ENCODE measurements at places on chromosomes 1 and 21.

- DNase-seq = no peak
Measured at GRCh38 chr1:3030663-3031381, 9.6 kb downstream of the ACTRT2 start.

DNA sequence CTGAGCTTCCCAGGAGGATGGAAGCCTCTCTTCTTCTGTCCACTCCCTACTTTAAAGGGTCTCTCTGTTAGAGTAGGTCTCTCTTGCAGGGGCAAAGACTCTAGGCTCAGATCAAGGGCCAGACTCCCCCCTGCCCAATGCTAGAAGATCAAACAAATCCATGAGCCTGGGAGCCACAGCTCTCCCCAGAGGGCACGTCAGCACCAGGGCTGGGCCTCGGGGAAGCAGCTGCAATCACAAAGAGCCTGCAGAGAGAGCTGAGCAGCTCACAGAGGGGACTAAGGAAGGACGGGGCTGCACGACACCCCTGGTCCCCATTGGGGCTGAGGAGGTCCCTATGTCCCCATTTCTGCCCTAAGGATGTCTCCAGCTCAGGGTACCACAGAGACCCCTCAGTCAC lies 3.9 kb downstream of the CNTN2 start:
- no peak for DNase-seq

DNA sequence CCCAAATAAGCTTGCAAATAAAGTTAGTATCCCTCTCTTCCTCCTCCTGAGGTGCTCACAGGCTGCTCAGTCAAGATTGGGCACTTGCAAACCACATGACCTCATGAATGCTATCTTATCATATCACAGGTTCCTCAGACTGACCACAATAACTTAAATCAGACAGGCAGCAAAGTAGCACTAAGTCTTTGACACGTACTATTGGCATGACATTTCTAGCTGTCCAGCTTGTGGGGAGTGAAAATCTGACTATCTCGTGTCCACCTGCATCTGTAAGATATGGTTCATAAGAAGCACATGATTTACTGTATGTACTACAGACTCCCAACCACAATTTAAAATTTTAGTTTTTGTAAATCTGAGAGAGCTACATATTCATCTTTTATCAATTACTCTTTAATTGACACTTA lies 58.0 kb upstream of the GFI1 start:
- DNase-seq = no peak

DNA sequence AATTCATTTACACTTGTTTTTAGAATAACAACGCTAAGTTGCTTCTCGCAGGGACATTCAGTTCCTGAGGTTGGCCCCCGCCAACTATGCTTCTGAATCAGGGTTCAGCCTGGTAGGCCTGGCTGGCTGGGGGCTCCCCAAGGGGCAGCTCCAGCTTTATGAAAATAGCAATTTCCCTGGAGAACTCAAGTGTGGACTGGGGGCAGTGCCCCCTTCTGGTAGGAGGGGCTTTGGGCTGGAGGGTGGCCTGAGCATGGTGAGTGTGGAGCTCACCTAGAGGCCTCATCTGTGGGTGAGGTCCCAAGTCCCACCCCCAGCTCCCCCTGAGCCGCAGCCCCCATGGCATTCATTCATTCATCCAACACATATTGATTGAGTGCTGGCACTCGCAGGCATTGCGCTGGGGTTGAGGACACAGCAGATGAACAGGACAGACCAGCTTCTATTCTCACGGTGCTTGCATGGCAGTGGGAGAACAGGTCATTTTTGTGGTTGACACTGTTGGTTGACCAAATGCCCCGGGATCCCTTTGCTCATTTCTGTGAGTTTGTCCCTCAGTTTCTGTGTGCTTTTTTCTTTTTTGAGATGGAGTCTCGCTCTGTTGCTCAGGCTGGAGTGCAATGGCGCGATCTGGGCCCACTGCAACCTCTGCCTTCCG lies 79.2 kb downstream of the UBIAD1 start:
- no peak for DNase-seq

DNA sequence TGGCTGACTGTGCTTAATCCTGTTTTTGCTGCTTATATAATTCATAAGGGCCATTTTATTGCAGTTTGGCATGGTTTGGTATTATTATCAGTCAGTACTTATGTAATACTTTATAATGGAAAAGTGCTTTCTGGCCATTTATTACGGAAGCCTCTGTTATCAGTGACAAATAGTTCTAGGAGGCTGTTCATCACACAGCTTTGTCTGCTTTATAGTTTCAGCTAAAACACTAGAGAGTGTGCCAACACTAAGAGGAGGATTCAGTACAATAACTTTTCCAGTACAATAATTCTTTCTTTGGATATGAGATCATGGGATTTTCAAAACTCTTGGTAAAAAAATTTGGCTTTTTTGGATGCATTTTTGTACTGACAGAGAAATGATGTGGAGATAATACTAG lies 102.9 kb upstream of the PTGFR start:
- no peak for DNase-seq

GRCh38 chr1:5725855-5726585 lies 266.2 kb downstream of the NPHP4 start:
- no peak for DNase-seq

DNA sequence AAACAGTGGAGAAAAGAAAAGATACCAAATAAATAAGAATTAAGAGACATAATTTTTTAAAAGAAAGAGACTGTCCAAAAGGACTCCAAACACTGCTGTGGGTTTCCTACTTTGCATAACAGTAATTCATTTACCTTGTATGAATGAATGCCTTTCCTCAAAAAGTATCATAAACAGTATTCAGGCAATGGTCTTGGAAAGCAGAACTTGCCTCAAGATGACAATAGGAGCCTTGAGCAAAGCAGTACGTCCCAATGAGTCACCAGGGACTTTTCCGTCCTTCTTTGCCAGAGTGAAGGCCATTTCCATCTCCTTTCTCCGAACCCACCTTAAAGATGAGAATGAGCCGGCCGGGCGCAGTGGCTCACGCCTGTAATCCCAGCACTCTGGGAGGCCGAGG lies 186.4 kb downstream of the ZBTB18 start:
- DNase-seq = no peak

- DNase-seq = no peak
Measured at GRCh38 chr1:37673920-37674319, 18.4 kb upstream of the CDCA8 start.

GRCh38 chr1:150311762-150312161 lies 9.6 kb upstream of the PRPF3 start:
- DNase-seq = no peak

DNA sequence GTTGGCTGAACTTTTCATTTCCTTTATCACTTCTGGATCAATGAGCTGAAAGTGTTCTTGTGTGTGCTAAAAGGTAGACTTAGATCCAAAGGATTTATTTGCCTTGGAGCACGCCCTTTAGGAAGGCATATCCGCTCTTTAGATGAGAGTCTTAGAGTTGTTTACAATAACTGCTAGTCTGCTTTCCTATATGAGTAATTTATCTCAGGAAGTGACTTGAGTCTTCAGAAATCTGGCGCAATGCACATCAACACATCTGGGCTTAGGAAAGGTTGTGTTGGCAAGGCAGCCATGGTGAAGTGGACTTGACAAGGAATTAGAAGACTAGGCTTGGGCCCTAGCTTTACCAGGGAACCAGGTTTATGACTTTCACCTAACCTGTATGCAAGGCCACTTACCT lies 204.1 kb upstream of the PTGFR start:
- no peak for DNase-seq

DNA sequence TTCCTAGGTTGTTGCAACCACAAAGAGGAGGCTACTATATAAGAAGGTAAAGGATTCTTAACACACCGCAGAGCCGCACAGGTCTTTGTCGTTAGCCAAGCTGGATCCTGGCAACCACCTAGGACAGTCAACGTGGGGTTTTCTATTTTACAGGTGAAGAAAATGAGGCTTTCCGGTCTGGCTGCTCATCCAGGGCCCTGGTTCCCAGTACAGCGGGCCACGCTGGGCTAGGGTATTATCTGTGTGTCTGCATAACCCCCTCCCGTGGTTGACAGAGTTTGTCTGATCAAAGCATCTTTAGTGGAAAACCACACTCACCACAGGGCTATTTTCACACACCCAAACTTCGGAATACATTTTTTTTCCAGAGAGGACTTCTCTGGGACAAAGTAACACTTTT lies 39.0 kb upstream of the PDE9A start:
- no peak for DNase-seq

DNA sequence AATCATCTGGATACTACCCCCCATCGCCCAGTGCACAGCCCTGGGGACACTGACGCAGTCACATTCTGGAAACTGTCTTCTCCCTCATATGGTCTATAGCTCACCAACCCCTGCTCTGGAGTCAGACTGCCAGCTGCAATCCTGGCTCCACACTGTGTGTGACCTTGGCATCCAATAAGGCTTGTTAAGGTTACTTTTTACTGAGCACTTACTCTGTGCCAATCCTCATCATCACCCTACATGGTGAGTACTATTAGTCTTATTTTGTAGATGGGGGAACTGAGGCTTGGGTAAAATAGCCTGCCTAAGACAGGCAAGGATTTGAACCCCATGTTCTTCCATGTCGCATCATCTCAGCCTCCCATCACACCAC lies 34.9 kb downstream of the AHDC1 start:
- DNase-seq = no peak

DNA sequence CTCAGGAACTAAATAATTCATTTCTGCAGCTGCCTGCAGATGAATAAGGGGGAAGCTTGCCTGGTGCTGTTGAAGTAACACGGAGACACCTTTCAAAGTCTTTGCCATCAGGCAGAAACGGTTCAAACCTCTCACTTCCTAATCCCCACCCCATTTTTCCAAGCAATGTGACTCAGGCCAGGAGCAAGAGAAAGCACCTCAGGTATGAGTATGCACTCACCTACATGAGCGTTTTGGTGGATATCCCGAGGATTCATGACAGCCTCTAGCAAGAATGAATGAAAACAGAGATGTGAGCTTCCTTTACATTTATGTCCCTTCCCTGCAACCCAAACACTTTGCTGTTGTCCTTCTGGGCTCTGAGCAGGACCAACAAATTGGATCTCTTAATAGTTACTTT lies 63.4 kb upstream of the LAX1 start:
- no peak for DNase-seq

GRCh38 chr1:100308777-100309176 lies 42.8 kb downstream of the RTCA start:
- DNase-seq = no peak

DNA sequence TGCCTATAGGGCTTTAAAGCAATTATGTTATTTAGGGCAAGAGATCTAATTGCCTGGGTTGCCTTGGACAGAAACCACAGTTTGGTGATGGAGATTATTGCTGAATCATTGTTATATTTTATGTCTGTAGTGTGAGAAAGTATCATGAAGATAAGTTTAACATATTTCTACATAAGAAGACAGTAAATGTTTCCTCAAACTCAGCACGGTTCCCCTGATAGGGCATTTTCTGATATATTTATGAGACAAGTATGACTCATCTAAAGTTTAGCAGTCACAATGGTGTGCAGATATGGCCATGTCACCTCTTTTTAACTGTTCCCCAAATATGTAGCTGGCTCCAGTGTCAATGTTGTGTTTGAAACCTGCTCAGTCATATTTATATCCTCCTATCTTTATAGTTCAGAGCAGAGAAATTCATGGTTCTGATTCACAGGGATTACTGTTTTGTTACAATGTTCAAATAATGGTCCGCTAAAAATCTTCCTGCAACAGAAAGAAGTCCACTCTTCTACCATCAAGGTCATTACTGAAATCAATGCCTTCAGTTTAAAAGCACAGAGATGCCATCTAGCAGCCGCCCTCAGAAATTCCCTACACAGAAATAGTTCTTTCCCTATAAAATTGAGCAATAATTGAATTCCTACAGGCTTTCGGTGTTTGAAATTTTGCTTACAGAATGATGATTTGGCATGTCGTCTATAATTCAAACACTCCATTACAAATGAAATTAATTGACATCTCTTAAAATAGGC lies 3.7 kb downstream of the OLFM3 start:
- DNase-seq = no peak

DNA sequence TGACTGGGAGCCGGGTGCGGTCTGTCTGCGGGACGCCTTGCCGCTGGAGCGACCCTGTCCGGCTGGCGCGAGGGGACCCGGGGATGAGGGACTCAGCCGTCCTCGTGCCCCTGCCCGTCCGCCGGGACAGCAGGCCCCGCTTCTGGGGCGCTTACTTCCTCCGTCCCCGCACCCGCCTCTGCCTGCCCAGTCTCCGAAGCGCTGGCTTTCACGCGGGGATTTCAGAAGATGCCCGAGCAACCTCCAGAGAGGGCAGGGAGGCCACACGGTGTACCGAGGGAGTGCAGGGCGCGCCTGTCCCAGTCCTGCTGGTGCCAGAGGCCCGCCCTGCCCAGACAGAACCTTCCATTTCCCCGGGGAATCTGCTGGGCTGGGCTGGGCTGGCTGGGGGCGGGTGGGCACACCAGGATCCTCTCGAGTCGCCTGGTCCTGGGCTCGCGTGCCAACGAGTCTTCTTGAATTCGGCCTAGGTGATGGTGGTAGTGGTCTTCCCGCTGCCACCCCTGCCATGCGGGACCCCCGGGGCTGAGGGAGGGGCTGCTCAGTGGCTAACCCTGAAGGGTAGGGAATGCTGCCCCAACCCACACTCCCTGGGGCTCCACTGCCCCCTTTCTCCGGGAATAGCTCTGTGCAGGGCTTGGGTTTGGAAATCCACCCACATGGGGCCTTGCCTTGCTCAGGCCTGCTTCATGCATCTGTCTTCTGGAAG lies 2.5 kb upstream of the TRPM2 start:
- no peak for DNase-seq

DNA sequence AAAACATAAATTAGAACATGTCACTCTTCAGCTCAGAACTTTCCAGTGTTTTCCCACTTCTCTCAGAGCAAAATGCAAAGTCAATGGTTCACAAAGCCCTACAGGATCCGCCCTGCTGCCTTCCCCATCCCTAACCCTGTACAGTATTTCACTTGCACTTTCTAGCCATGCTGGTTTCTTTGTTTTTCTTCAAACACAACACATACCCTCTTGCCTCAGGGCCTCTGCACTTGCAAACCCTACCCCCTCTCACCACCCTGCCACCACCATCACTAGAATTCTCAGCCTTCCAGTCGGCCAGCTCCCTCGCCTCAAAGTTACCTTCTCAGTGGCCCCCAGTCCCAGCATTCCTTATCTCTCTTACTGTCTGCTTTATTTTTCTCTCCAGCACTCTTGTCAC lies 17.6 kb downstream of the TEX35 start:
- DNase-seq = no peak

- DNase-seq = no peak
Measured at GRCh38 chr1:172118618-172119017, 277.3 kb downstream of the DNM3 start.

GRCh38 chr1:200959411-200959921 lies 64.0 kb downstream of the KIF21B start:
- DNase-seq = no peak
